ENCODE measurements at places on chromosomes 7 and 10.

DNA sequence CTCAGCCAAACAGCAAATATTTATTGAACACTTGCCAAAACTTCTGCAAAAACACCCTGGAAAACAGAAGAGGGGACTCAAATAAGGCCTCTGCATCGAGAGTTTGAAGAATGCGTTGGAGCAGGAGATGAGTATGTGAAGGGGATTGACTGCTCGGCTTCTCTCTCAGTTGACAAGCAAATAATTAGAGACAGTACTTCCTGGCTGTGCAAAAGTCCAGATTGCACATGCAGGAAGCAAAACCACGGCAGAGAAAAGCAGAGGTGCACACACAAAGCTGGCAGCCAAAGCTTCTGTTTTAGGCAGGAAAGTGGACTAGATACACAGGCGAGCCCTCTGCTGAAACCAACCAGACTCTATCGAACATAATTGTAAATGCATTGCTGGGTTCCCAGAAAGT is 343.6 kb upstream of the MGMT start:
- DNase-seq, result no peak

GRCh38 chr10:75773813-75774782 is 342.7 kb downstream of the LRMDA start:
- DNase-seq, result no peak

- no peak for DNase-seq
Observed at GRCh38 chr7:105711726-105712402, 130.6 kb upstream of the EFCAB10 start.

DNA sequence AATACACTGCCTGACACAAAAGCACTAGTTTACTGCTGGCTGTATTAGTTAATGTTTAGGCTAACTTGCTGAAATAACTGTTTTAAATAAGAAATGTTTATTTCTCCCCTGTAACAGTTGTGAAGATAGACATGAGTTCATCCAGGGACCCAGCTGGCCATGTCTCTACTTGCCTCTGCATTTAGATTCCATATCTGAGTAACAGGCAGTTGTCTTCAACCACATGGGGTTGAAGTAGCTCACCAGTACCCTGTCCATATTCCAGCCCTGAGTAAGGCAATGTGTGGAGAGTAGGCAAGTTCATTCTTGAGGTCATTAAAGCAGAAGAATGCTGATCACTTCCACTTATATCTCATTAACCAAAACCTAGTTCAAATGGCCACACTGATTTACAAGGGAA is 31.1 kb upstream of the RSBN1L start:
- no peak for DNase-seq

DNA sequence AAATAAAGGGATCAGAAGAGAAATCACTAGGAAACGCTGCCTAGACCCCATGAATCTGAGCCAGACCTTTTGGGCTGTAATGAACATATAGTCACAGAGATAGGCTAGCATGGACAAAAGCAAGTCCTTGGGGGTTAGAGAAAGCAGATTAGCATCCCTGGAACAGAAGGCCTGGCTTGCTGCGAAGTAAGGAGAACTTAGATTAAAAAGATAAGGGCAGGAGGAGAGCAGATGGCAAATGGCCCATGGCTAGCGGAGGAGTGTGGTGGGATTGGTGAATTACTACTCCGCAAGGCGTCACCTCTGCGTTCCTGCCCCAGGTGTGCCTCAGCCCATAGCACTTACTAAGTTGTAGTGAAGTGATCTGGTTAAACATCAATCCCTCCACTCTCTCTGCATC is 92.3 kb upstream of the ZNF438 start:
- DNase-seq, result no peak

- DNase-seq, result no peak
Observed at GRCh38 chr7:151399305-151399601, 10.6 kb downstream of the WDR86 start.
